ENCODE measurements at places on chromosomes 7 and 10.

- no peak for DNase-seq
These were observed 52.3 kb upstream of the ZNF33B start for GRCh38 chr10:42690449-42691360.

GRCh38 chr10:14712991-14713424 lies 61.7 kb downstream of the FAM107B start:
- DNase-seq: no peak

- no peak for DNase-seq
These were observed 25.8 kb upstream of the LANCL2 start for GRCh38 chr7:55339033-55340000.

GRCh38 chr10:33331379-33331694 lies 3.1 kb downstream of the NRP1 start:
- DNase-seq: no peak

DNA sequence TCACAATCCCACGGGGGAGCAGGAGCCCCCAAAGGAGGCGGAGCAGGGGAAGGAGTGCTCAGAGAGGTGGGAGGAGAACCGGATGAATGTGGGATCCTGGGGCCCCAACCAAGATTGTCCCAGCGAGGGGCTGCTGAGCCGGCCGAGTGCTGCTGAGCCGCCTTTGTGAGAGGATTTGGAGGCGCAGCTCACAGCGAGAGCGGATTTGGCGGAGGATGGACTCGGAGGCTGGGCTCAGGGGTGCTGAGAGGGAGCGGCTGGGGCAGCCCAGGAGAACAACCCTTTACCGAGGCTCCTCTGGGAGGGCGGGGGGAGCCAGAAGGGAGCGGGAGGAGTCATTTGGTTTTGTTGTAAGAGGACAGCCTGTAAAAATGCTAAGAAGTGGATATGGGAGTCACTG lies 23.0 kb downstream of the GHRHR start:
- no peak for DNase-seq

DNA sequence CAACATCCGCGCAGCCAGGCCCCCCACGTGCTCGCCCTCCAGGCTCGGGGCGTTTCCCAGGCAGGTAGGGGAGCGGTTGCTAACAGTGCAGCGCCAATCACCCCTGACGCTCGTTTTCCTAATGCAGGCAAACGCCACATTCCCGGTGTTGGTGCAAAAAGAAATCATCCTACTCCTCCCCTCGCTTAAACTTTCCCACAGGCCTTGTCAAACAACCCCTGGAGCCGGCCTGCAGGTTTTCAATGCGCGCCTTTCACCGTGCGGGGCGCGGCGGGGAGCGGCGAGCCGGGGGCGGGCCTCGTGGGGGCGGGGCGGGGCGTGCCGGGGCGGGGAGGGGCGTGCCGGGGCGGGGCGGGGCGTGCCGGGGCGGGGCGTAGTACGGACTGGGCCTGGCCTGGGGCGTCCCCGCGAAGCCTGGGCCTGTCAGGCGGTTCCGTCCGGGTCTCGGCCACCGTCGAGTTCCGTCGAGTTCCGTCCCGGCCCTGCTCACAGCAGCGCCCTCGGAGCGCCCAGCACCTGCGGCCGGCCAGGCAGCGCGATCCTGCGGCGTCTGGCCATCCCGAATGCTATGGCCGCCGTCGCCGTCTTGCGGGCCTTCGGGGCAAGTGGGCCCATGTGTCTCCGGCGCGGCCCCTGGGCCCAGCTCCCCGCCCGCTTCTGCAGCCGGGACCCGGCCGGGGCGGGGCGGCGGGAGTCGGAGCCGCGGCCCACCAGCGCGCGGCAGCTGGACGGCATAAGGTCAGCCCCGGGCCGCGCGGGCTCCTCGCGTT lies at the start of gene ECHDC3:
TSS of gene ECHDC3 (plus strand) at position 374 of the 770 bp plus-strand sequence. CDS start at position 569, 195 bp downstream.
- DNase-seq: peak; percentile 39

GRCh38 chr10:89306434-89307268 lies 4.8 kb downstream of the IFIT2 start:
- DNase-seq: no peak

DNA sequence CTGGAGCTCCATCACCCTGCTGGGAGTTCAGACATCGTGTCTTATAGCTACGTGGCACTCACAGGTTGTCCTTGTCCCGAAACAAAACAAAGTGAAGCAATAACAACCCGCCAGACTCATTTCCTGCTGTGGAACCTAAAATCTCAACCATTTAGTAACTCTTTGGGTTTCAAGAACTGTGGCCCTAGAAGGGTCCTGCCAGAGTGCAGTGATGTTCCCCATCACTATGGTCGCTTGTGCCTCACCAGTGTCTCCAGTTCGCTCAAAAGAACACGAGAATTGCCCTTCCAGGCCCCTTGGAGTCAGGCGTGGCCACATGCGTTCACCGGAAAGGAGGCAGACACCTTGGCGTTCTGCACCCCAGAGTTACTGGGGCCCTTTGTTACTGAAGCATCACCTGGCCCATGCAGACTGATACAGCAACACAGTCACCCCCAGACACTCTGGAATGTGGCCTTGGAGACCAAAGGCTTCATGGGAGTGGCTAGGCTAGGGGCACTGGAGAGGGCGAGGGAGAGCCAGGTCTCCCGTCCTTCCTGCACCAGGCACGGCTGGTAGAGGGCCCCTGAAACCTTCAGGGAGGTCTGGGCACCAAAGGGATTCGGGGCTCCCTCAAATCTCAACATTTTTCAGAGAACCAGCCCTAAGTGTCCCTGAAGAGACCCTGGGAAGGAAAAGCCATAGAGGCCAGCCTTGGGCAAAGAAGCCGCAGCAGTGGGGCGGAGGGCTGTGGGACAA lies 908 bp downstream of the CRYGN start:
- no peak for DNase-seq

- no peak for DNase-seq
These were observed 138.4 kb downstream of the SDK1 start for GRCh38 chr7:3439333-3440030.

DNA sequence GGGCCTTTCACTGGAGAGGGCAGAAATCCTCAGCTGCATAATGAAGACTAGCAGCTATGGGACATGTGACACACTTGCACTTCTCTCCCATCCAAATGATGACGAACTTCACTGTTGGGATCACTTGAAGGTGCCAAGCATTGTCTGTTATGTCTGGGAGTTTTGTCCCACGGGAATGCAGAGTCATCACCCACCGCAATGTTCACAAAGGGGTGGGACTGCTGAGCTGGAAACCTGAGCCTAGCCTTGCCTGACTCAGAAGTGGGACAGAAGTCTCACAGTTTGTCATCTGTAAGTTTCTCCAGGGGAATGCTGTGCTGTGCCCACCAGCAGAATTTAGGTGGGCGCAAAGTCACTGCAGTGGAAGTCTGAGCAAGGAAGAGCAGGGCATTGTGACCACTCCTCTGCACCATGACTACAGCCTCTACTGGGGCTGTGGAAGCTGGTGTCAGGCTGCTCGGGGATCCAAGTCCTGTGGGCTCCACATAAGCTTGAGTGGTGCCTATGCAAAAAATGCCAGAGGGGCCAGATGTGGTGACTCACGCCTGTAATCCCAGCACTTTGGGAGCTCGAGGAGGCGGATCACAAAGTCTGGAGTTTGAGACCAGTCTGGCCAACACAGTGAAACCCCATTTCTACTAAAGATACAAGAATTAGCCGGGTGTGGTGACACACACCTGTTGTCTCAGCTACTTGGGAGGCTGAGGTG lies 472.0 kb upstream of the CNTNAP2 start:
- no peak for DNase-seq

GRCh38 chr10:3287572-3288445 lies 115.2 kb upstream of the PITRM1 start:
- DNase-seq: no peak

DNA sequence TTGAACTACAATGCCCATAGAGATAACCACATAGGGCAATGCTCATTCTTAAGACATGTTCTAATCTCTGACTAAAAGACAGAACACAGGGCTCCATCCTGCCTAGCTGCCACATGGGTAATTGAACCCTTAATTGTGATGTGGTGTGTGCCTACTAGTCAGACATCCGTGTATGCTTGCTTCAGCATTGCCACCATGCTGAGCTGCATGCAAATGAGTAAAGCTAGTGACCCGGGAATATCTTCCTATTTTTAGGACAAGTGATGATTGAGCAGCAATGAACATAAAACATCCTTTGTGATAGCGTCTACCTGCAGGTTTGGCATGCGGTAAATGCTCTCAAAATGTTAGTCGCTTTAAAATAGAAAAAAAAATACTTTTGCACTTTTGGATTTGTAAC lies 115.8 kb downstream of the MAGI2 start:
- DNase-seq: no peak

DNA sequence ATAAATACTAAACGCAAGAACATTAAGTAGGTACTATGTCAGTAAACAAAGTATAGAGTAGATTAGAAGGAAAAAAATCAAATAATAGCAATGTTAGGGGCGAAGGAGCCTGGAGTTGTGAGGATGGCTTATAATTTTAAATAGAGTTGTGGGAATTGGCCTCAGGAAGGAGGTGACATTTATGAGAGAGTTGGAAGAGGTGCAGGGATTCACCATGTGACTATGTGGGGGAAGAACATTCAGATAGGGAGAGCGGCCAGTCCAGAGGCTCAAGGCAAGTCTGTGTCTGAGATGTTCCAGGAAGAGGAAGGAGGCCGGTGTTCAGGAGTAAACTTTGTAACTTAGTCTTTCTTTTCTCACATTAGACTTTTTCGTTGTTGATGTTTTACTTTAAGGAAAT lies 778.6 kb upstream of the C7orf33 start:
- DNase-seq: no peak

DNA sequence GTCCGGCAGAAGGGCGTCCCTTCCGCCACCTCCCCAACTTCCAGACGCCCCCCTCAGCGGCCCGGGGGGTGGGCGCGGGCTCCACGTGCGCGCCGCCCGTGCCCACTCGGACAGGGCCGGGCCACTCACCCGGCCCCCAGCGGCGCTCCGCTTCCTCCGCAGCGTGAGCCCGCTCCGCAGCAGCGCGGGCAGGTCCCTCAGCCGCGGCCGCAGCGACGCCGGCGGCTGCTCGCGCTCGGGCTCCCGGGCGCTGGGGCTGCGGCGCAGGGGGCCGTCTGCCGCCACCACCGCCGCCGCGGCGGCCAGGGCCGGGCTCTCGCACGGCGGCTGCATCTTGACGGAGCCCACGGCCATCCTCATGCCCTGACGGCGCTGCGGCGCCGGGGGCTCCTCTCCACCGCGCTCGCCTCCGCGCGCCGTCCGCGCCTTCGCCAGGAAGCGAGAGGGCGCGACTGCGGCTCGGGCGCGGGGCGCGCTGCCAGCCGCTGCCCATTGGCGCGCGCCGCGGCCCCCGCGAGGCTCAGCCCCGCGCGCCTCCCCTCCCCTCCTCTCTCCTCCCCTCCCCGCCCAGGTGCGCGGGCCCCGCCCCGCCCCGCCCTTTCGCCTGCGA lies at the start of gene RAPGEF5:
TSS of gene RAPGEF5 (minus strand) at position 454 of the 610 bp plus-strand sequence. CDS start at position 360, 94 bp downstream.
- no peak for DNase-seq

GRCh38 chr10:17256051-17256450 lies 28.0 kb downstream of the VIM start:
- DNase-seq: no peak
